Activated B cell treated with CpG ODN at 0.5 μM for 24 hours (primary cell): ENCODE measurements at places on chromosomes 13 and 19.

GRCh38 chr13:109096101-109096500 lies 466.7 kb downstream of the MYO16 start:
- DNase-seq = no peak

DNA sequence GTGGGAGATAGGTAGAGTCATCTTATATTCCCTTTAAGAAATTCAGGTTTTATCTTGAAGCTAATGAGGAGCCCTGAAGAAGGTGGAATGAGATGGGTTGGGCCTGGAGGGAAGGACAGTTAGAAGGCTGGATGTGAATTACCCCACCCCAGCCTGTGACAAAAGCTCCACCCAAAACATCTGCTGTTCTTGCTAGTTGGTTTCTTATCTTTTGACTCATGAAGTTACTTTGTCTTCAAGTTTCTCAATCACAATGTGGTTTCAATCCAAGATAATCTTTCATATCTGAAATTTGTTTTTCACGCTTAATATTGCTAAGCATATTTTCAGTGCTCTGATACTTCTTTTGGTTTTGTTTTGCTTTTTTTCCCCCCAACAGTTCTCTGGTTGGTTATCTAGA lies 38.3 kb upstream of the HMGB1 start:
- DNase-seq = no peak

DNA sequence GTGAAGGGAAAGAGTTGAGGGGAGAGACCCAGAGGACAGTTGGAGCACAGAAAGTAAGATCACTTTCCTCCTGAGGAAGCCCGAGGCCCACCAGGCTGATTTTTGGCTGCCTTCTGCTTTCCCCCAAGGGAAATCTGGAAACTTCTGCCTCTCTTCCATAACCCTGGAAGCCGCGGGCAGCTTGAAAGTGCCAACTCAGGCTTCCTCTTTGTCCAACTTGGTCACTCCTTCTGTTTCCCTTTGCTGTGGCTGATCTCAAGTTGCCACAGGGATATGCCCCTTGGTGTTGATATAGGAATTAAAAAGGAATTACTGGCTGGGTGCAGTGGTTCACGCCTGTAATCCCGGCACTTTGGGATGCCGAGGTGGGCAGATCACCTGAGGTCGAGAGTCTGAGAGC lies 5.7 kb upstream of the CD70 start:
- DNase-seq = no peak

GRCh38 chr13:77653301-77653700 lies 44.2 kb upstream of the SLAIN1 start:
- DNase-seq = no peak

GRCh38 chr19:40466219-40466984 lies 399 bp upstream of the SPTBN4 start:
- peak; percentile 46 for DNase-seq

- no peak for DNase-seq
Observed at GRCh38 chr13:109989686-109990085, 203.3 kb upstream of the IRS2 start.

GRCh38 chr19:31575846-31576335 lies 226.7 kb upstream of the TSHZ3 start:
- no peak for DNase-seq

DNA sequence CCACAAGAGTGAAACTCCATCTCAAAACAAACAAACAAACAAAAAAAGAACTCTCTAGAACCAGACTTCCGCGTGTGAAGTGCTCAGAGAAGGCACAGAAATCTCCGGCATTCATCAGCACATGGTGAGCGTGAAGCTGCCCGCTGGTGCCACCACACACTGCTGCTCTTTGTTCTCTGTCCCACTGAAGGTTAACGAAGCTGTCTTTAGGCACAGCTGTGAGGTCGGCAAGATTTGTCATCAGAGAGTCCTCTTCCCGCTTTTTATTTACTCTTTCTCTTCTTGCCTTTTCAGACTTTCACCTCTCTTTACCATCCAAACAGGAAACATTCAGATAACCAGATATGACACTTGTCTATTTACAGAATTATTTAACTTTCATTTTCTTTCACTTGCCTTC lies 115.2 kb upstream of the ARGLU1 start:
- DNase-seq = no peak

DNA sequence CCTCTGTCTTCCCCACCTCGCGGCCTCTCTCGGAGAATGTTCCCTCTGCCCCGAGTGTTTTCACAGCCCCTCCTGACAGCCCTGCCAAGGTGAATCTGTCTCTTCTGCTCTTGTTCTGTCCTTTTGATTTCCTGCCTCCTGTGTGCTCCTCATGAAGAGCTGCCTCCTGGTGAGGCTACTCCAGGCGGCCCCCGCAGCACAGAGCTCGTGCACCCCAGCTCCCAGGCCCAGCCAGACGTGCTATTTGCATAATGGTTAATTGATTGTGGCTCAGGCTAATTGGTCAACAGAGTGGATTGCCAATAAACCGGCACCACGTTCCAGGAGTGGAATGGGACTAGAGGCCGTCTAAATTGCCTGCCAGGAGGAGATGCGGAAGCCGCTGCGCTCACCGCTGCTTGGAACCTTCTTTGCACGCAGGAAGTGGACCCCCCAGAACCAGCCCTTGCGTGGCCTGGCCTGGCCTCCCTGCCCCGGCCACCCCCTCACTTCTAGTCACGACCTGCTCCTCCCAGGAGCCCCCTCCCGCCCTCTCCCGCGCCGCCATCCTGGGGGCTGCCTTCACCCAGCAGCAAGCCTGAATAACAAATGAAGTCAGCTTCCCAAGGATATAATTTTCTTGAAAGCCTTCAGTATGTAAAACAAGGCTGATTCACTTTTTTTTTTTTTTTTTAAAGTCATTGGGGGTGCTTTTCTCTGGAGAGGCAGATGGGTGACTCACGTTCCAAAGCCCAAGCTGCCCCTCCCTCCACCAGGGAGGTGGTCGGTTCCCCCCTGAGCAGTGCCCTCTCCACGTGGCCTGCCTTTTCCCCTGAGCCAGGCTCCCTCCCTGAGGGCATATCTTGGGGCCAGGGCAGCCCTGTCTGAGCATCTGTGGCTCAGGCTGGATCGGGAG lies 144.0 kb downstream of the KDM4B start:
- no peak for DNase-seq

DNA sequence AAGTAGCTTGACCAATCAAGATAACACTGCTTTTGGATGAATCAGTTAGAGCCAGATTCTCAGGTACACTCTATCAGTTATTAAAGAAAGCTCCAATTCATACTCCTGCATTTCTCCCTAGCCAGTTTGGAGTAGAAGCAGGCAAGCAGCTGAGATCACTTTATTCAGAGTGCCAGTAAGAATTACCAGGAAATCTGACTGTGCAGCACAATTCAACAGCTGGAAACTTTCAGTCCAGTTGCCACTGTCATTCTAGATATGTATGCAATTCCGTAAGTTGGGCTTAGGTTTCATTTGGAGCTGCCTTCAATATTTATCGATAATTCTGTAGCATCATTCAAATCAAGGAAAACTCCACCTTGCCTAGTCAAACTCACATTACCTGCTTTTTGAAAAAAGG lies 2625.6 kb upstream of the PCDH20 start:
- DNase-seq = no peak

- no peak for DNase-seq
Observed at GRCh38 chr19:19068659-19069654, 5.2 kb downstream of the SLC25A42 start.

GRCh38 chr19:16756649-16757048 lies 37.0 kb downstream of the NWD1 start:
- no peak for DNase-seq

DNA sequence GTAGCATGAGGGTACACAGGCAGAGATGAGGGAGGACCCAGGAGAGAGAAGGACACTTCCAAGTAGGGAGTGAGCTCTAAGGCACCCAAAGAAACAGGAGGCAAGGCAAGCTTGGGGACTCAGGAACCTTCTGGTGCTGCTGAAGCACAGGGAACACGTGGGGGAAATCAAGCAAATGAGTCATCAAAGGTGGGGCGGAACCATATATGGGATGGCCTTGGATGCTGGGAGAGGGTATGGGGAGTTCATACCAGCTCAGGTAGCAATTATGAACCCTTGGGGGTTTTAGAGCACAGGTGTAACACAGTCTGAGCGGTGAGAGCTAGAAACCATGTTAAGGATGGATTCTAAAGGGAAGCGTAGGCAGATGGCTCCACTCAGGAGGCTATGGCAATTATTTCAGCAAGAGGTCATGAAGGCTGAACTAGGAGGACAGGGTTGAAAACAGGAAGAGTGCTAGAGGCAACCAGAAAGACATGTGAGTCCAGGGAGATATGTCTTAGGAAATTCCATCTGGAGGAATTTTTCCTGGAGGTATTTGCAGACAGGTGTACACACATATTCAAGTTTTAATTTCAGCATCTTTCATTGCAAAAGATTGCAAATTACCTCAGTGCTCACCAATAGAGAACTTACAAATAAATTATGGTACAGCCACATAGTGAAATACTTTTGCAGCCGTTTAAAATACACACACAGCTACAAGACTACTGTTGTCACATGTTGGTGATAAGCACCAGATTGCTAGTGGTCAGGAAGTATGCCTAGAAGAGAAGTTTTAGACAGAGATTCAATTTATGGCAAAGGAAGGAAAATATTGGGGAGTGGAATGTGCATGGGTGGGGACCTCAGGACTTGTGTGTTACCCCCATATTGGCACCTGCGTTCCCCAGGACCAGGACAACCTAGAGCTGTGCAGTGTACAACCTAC lies 77.0 kb downstream of the STARD13 start:
- DNase-seq = no peak

DNA sequence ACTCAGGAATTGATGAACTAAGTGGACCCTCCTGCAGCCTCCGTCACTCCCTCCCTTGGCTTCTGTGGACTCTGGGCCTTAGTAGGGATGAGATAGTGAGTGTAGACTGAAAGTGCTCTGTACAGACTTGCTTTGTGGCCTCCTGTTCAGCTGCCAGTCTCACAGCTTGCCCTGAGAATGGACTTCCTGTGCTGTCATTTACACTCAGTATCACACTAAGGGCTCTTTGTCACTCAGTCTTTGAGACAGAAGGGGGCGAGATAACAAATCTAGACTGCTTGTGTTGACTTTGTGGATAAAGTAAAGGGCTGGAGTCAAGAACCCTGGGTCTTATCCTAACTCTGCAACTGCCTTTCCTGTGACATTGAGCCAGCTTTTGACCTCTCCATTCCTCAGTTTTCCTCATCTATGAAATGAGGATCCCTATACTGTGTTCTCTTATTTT lies 21.0 kb upstream of the SPRY2 start:
- no peak for DNase-seq

- DNase-seq = no peak
Observed at GRCh38 chr13:48962281-48962680, 13.4 kb upstream of the FNDC3A start.

DNA sequence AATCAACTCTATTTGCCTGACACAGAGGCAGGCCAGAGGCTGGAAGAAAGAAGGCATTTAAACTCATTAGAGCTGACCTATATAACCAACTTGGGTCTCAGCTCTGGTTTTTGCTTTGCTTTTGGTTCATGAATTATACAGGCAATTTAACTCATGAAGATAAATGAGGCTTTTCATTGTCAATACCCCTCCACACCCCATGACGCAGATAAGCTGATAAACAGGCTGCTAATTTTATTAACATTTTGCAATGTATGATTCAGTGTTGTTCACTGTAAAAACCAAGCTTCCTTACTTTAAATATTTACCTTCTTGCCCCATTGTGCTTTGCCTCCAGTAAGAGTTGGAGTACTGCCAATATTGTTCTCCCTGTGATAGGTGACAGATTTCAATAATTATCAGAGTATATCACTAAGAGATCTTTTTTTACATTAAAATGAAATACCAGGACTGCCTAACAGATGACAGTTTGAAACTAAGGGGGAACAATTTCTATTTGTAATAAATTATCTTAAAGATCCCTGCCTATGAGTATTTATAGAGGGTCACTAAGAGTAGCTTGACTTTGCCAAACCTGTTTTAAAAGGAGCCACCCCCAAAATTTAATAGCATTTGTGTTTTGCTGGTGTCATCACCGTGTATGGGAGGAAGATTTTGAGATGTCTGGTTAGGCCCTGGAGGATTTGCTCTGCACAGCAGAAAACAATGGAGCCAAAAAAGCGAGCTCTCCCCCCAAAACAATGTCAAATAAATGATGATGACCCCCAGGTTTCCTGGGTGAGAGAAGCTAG lies 472.7 kb upstream of the NBEA start:
- no peak for DNase-seq

GRCh38 chr13:112446347-112446861 lies 70.2 kb downstream of the SPACA7 start:
- no peak for DNase-seq

DNA sequence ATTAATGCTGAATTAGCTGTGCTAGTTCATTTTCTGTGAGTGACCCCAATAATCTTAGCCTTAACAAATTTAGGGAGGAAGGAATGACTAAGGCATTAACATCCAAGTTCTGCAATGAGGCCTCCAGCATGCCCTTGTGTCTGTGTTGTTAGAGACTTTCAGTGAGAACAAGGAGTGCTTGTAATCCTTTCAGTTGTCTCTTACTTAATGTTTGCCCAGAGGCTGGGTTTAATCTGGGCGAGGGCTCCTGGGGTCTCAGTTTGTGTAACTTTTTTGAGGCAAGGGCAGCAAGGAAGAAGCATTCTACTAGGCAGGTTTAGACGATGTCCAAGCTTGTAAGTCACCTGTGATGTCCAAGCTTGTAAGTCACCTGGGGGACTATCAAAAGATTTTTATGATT lies 24.3 kb downstream of the CCNA1 start:
- no peak for DNase-seq

GRCh38 chr19:42634409-42635232 lies 39.9 kb upstream of the CEACAM8 start:
- no peak for DNase-seq

- DNase-seq = no peak
Observed at GRCh38 chr19:5487222-5487621, 32.0 kb downstream of the ZNRF4 start.

DNA sequence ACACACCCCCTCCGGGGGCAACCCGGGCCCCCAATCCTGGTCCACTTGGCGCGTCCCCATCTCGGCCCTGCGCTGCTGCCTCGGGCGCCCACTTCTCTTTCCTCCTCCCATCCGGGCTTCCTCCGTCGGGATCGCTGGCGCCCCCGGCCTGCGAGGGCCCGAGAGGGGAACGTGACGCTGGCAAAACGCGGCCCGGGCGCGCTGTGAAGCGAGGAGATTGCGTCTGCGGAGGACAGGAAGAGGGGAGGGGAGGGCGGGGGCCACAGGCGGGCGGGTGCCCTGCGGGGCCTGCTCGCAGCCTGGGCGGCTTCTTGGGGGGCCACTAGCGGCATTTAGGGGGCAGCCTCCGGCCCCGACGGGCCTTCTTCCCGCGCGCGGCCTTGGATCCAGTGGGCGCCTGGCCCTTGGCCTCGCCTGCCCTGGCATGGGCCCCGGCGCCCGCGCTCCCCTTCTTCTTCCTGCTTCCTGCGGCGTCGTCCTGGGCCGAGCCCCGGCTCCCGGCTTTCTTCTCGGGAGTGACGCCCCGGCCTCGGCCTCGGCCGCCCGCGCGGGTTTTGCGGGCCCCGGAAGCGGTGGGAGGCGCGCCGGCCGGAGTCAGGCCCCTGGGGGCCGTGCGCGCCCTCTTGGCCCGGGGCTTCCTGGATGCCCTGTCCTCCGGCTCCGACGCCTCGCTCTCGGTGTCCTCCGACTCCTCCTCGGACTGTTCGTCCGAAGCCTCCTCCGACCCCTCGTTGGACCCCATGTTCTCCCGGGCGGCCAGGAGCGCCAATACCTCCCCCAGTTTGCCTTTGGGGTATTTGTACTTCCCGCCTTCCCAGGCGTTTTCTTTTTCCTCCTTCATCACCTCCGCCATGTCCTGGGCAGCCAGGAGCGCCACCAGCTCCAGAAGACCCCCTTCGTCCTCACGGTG lies 2.2 kb downstream of the PNMA8B start:
- no peak for DNase-seq
